ENCODE measurements at places on chromosomes 4 and X.

DNA sequence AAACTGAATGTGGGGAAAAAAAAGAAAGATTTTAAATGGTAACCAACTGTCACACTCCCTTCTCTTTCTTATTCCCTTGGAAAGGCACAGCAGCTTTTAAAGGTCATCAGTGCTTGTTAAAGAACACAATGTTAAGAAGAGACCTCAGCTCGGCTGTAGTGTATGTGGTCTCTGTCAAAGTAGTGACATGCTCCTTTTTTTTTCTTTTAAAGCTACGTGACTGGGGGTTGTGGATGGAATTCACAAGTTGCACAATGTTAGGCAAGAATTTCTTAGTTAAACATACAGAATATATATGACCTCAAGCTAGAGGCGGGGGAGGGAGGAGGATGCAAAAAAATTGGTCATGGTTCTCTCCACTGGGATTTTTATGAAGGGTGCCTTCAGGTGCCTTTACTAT, 45.6 kb downstream of the OCRL start:
- no peak for DNase-seq

DNA sequence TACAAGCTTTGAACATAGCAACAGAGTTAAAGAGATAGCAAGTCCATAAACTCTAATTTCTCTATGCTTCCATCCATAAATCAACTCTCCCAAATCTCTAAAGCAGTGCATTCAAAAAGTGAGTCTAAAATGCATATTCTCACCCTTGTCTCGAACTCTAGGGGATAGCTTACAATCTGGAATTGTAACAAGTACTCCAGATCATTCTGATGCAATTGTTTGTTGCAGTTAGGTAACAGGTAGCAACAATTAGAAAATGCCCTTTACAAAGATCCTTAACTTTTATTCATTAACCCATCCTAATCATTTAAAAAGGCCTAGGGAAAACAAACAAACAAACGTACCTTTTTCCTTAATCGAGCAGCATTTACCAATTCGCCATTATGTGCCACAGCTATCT, 18.9 kb upstream of the AASDH start:
- no peak for DNase-seq

- DNase-seq = no peak
These were observed at the start of gene MAGEB16 for GRCh38 chrX:35798042-35798441. TSS of gene MAGEB16 (plus strand) at chrX:35798342. CDS start at chrX:35802197, 3,855 bp downstream.

DNA sequence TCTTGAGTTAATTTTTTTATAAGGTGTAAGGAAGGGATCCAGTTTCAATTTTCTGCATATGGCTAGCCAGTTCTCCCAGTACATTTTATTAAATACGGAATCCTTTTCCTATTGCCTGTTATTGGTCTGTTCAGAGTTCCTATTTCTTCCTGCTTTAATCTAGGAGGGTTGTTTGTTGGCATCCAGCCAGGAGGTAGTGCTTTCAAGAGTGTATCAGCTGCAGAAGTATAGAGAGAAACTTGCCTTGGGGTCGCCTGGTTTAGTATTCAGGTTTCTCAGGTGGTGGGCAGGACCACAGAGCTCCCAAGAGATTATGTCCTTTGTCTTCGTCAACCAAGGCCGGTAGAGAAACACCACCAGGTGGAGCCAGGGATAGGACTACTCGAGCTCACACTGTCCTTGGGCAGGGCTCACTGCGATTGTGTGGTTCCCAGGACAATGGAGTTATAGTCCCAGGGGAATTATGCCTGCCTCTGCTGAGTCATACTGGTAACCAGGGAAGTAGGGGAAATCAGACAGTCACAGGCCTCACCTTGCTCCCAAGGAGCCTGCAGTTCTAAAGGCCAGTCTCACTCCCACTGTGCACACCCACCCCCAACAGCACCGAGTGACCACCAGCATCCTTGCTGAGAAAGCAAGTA, 168.1 kb downstream of the VSIG4 start:
- no peak for DNase-seq

- no peak for DNase-seq
These were observed 12.9 kb upstream of the RAB33B start for GRCh38 chr4:139441029-139441428.

All from activated CD8-positive, alpha-beta memory T cell treated with anti-CD3 and anti-CD28 coated beads, Interleukin-2, amount 10 ng/mL, durations not matched to agents 7 days and 5 days (primary cell).